Mucosa of descending colon (tissue), 3 donors: ENCODE measurements at places on chromosomes 5 and 9. TPM values are rescaled to one million over a fixed set of nuclear protein-coding genes. Genes with fewer than 3 reads are reported as not detected.

GRCh38 chr5:168135897-168136296 lies 155.5 kb upstream of the WWC1 start:
- no peak for DNase-seq

Gene NPR3
- 2.8 TPM for total RNA-seq

DNA sequence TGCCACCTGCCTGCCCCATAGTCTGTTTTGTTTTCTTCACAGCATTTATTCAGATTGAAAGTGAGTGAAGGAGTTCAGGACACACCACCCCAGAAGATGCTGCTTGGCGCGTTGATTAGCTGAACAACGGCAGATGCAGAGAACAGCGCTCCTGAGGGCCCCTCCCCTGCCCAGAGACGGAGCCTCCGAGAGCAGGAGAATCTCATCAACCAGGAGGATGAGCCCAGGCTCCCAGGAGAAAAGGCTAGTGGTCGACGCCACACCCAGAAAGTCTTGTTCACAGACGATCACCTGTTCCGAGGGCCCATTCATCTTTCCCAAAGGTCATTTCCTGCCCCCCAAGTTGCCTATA lies 180.4 kb upstream of the PPP1R26 start:
- DNase-seq: no peak

GRCh38 chr5:143226361-143226760 lies 177.1 kb downstream of the NR3C1 start:
- no peak for DNase-seq

DNA sequence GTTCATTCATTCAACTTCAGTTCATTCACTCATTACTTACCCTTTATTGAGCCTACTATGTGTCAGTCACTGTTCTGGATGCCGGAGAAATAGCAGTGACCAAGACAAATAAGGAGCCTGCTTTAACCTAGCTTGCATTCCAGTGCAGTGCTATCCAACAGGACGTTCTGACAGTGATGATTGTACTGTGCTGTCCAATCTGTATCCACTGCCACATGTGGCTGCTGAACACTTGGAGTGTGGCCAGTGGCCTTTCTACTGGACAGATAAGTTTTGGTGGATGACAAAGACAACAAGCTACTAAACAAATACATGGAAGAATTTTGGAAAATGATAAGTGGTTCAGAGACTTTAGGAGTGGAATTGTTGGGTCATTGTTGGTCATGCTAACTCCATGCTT lies 33.6 kb downstream of the SUB1 start:
- no peak for DNase-seq

Gene NUTM2F
- not detected for total RNA-seq

GRCh38 chr9:133735931-133736330 lies 2.2 kb downstream of the SARDH start:
- no peak for DNase-seq

DNA sequence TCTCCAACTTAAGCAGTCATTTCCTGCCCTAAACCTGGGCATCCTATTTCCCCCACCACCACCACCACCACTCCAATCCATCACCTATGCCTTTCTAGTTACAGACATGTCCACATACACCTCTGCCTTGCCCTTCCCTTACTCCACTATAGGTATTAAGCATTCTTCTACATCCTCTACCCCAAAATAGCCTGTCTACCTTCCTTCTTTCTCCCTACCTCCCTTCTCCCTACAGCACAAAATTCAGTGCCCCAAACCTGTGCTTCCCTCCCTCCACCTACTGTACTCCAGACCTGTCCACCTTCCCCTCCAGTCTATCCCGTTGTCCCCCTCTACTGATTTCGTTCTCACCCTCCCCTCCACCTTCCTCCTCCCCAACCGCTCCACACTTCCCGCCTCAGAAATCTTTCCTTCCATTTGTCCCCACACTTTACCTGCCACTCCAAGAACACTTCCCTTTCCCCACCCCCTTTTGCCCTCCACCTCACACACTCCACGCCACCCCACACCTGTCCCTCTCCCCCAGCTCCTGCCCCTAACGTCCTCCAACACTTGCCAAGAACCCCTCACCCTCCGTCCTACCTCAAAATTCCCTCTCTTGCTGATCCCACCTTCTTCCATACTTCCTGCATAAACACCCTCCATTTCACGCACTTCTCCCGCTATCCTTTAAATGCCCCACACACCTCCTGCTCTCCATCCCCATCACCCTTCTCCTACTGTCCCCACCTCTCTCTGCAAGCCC lies 1.6 kb downstream of the STRBP start:
- no peak for DNase-seq

- no peak for DNase-seq
Measured at GRCh38 chr5:62568800-62569432, 9.7 kb upstream of the LRRC70 start.

DNA sequence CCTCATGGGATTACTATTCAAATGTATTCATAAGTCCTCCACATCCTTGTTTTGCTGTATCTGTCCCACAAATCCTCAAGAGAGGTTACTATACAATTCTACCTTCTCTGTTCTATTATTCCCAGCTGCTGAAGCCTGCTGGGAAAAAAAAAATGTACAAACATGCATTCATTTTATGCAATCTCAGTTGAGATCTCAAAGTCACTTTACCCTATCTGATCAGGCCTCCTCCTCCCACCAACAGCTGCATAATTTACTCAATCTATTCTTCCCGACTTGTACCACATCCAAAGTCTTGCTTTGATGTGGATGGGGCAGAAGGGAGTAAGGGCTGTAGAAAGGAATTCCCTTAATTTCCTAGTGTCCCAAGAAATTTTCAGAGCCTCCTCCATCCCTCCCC lies 28.6 kb downstream of the PSIP1 start:
- DNase-seq: no peak

Gene IL33
- total RNA-seq: 25.1 TPM

Gene FYB1
- total RNA-seq: 19.4 TPM

- no peak for DNase-seq
Measured at GRCh38 chr9:91025856-91026255, 224.2 kb downstream of the SYK start.

GRCh38 chr9:98472216-98472615 lies 216.8 kb upstream of the TBC1D2 start:
- no peak for DNase-seq

GRCh38 chr9:89179895-89180734 lies 1.5 kb upstream of the SHC3 start:
- peak; percentile 86 for DNase-seq

DNA sequence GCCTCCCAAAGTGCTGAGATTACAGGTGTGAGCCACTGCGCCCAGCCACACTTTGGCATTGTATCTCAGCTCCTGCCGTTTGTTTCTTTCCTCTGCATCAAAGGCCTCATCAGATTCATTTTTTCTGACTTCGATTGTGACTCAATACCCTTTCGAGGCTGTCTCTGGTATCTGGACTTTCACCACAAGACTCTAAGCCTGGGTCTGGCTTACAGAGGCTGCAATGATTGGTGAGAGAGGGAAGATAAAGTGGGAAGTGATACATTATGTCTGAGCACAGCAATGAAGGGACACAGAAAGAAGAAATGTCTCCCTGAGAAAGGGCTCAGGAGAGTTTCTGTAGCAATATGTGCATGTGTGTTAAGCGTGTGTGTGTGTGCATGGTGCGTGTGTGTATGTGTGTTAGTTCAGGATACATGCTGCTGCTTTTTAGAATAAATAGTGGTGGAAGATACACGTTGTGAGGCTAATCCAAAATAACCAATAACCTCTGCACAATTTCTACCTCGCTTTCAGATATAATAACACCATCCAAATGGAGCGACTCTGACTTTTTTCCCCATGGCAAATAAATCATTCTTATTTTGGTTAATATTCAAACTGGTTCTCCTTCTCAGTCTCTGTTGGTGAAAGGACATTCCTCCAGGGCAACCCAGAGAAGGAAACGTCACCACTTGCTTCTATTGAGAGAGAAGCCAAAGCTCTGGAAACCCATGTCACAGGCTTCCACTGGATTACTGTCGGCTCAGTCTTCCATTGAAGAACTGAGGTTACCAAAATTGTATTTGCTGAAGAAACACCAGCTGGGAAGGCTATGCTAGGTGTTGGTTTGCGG lies 8.1 kb upstream of the DAB2 start:
- no peak for DNase-seq

DNA sequence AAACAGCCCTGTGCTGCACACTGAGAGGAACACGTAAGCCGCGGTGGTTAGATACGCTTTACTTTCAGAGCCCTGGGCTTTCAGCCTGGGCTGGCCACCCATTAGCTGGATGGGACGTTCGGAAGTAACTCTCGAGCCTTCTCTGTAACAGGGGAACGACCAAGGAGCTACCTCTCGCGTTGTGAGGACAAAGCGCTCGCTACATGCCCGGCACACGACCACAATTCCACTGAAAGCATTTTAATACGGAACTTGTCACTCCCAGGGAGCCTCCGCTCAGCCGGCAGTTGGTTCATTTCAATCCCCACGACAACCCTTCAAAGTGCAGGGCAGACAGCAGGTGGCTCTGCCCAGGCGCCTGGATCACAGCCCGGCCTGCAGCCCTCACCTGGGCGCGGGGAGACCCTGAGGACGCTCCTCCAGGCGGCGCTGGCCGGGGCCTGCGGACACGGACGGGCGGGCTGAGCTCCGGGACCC lies 368 bp downstream of the SURF1 start:
- DNase-seq: no peak
